ENCODE measurements at places on chromosomes 1 and 21.

- DNase-seq, result no peak
Measured at GRCh38 chr1:190244406-190244805, 233.3 kb downstream of the BRINP3 start.

DNA sequence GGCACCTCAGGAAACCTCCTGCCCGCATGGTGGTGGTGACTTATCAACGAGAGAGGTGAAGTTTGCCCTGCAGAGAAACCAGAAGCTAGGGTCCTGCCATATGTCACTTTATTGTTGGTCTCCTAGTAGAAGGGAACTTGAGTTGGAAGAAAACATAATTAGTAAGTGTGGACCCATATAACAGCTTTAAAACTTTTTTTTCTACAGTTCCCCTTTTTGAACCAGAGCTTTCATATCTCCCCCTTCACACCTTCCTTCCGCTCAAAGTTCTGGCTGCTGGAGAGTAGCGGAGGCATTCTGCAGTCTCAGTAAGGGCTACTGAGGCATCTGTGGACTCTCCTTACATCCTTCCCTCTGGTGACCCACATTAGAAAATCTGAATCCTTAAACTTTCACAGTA is 48.9 kb downstream of the PHC2 start:
- DNase-seq, result no peak

GRCh38 chr1:44460107-44460882 is 55.2 kb downstream of the RNF220 start:
- DNase-seq, result no peak

DNA sequence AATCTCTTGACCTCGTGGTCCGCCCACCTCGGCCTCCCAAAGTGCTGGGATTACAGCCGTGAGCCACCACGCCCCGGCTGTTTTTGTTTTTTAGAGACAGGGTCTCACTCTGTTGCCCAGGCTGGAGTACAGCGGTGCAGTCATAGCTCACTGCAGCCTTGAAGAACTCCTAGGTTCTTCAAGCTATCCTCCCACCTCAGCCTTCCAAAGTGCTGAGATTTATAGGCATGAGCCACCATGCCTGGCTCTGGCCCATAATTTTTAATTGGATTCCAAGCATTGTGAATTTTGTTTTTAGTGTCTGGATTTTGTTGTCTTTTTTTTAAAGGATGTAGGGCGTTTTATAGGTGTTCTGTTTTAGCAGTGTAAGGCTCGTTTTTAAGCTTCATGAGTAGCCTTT is 28.6 kb upstream of the TXLNA start:
- DNase-seq, result no peak

DNA sequence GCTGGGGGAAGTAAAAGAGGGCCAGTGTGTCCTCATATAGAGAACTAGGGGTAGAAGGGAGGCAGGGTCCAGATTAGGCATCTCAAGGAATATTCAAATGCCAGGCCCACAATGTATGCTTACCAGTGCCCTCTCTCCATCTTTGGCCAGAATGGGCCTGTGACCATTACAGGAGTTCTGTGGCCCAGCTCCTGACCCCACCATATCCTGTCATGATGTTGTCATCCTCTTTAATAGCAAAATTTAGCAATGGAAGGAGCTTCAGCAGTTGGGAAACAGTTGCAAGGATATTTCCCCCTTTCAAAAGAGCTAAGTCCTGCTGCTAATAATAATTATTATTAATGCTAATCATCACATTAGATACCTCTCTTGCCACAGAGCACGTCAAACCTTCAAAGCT is 49.3 kb upstream of the JUN start:
- DNase-seq, result no peak

- no peak for DNase-seq
Measured at GRCh38 chr1:154448331-154448811, 43.2 kb downstream of the IL6R start.

- DNase-seq, result no peak
Measured at GRCh38 chr1:94095112-94095637, 25.8 kb downstream of the ABCA4 start.

DNA sequence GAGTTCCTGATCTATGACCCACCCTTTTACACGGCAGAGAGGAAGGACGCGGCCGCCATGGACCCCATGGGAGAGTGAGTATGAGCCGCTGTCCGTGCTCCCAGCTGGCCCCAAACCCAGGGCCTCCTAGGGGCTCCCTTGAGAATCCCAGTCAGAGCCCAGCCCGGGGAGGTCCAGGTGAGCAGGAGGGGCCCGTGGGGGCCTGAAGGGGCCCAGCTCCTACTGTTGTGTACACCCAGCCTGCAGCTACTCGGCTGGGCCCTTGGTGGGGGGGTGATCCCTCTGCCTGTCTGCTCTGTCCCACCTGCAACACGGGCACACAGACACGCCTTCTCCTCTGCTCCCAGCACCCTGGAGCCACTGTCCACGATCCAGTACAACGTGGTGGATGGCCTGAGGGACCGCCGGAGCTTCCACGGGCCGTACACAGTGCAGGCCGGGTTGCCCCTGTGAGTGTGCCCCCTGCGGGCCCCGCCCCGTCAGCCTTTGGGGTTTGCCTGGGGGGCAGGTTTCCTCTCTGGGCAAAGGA is 28.6 kb upstream of the LRRC3 start:
- no peak for DNase-seq

- no peak for DNase-seq
Measured at GRCh38 chr1:1559066-1559465, 15.6 kb downstream of the SSU72 start.

DNA sequence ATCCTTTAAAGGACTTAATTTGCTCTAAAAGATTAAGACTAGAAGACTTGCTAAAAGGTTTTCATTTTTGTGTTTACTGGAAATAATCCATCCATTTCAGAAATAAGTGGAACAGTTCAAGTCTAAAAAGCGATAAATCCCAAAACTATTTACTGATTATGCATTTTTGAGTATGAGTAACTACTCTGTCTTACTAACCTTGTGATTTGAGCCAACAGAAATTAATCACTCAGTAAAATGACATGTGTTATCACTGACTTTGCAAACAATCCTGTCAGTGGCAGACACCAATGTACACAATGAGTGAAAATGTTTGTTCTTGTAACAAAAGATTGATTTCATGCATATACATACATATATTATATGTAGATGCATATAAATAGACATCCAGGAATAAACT is 218.0 kb downstream of the DENND1B start:
- DNase-seq, result no peak

GRCh38 chr1:243818978-243819377 is 31.1 kb downstream of the AKT3 start:
- no peak for DNase-seq

- DNase-seq, result no peak
Measured at GRCh38 chr1:29358183-29358582, 121.9 kb downstream of the PTPRU start.

DNA sequence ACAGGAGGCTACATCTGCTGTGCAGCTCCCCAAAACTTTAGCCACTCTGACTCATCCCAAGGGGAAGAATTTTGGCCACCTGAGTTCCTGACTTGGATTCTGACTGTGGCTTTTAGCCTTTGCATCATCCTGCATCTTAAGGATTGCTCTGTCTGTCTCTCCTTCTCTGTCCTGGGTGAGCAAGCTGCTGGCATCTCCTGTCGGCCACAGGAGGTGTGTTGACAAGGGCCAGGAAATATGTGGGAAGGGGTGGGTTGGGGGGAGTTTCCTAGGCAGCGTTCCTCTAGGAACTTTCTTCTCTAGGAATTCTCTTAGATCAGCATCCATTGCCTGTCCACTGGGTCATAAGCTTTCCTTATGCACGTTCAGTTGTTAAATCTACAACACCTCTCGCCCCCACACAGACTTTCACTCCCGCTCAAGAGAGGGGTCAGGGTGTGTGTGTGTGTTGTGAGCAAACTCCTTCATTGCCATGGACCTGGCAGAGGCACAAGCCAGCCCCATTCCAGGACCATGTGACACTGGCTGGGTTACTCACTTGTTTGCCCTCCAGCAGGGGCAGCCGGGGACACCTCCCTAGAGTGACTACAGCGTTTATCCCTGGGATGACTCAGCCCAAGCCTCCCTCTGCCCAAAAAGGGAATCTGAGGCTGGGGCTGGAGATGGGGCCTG is 145.0 kb upstream of the DUSP10 start:
- DNase-seq, result no peak

All from hematopoietic multipotent progenitor cell treated with erythropoietin and hydrocortisone succinate and interleukin-3 and kit ligand, for 17 days (in vitro differentiated cells).